Esophagus squamous epithelium (tissue), 5 donors: ENCODE measurements at places on chromosomes 12 and 14. TPM values are rescaled to one million over a fixed set of nuclear protein-coding genes. Genes with fewer than 3 reads are reported as not detected.

GRCh38 chr12:30582943-30583342 is 112.7 kb downstream of the IPO8 start:
- no peak for DNase-seq

- DNase-seq, result no peak
Observed at GRCh38 chr12:121820056-121820455, 16.2 kb downstream of the SETD1B start.

GRCh38 chr12:13875744-13876143 is 105.7 kb downstream of the GRIN2B start:
- no peak for DNase-seq

GRCh38 chr12:55720071-55720564 is at the start of gene RDH5:
Gene RDH5 (plus strand): TSS chr12:55720393. CDS start chr12:55721185, 792 bp downstream.
- no peak for DNase-seq

DNA sequence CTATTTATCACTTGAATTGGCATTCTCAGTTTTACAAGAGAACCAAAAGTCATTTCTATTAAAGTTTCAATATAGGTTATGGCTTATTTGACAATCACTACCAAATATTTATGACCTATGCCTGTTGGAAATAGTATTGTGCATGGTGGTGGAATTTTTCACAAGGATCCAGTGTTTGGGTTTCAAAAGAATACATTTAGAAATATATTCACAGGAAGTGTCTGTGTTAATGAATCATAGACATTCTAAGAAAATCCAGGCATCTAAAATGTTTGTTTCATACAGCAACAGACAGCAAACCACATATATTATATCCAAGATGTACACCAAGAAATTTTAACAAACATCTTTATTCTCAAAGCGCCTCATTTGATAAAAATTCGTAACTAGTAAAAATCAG is 92.7 kb downstream of the MED13L start:
- no peak for DNase-seq

DNA sequence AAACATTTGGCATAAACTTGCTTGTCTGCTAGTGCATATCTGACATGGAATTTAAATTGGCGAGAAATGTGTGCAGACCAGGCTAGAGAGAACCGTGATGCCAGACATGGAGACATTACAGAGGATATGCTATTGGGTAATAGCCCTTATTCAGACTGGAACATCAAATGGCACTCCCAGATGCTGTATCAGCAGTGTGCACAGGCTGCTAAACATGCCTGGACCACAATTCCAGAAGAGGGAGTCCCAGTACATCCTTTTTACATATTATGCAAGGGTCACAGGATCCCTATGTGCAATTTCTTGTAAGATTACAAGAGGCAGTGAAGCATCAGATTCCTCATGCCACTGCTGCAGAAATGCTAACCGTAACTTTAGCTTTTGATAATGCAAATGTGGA is 354.5 kb upstream of the FOXG1 start:
- no peak for DNase-seq

MMP19 gene
- 1.8 TPM for total RNA-seq

- DNase-seq, result no peak
Observed at GRCh38 chr14:26128931-26129671, 468.7 kb downstream of the NOVA1 start.

GRCh38 chr14:101351146-101351545 is 210.1 kb upstream of the DIO3 start:
- DNase-seq, result no peak

UBE3B gene
- 31.7 TPM for total RNA-seq

DNA sequence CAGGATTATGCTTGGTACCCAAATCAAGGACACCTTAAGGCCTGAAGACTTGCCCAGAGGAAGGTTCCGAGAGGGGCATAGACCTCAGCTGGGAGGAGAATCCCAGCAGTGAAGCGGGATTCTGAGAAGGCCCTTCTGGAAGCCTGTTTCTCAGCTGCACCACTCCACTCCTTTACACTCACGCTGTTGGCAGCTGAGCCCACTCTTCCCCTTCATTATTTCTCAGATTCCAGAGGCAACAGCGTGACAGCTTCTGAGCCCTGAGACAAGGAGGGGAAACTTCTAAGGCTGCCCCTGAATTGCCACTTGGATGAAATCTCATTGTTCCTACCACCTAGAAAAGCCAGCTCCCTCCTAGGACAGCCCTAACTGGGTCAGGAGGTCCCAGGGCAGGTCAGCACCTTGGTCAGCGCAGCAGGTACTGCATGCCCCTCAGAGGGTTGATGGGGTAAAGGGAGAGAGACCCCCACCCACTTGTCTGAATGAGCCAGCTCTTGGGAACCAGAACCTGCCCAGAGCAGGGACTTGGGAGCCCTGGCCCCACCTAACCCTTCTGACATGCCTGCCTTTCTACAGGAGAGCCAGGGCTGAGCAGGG is 53.9 kb downstream of the ISCA2 start:
- DNase-seq, result no peak

GRCh38 chr14:22623047-22623446 is 21.1 kb downstream of the OR6J1 start:
- DNase-seq, result no peak

- no peak for DNase-seq
Observed at GRCh38 chr14:87286191-87286590, 706.8 kb downstream of the GALC start.

CFAP251 gene
- total RNA-seq, result 2.9 TPM

SIX6 gene
- not detected for total RNA-seq

KRT73 gene
- 0.15 TPM for total RNA-seq

FAM90A1 gene
- total RNA-seq, result not detected

DNA sequence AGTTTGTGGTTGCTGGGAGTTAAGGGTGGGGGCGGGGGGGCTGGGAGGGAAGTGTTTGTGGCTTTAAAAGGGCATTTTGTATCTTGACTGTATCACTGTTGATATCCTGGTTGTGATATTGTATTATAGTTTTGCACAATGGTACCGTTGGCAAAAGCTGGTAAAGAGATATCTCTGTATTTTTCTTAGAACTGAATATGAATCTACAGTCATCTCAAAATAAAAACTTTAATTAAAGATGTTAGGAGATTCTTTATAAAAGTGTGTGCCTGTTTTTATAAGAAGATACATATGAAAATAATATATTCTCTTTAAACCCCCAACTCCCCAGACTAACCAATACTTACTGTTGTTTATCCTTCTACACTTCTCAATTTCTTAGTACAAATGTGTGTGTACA is 43.2 kb downstream of the TTC6 start:
- DNase-seq, result no peak

GRCh38 chr12:67804168-67804567 is 155.6 kb downstream of the DYRK2 start:
- DNase-seq, result no peak

MAX gene
- 46.8 TPM for total RNA-seq

DAO gene
- total RNA-seq, result not detected

DNA sequence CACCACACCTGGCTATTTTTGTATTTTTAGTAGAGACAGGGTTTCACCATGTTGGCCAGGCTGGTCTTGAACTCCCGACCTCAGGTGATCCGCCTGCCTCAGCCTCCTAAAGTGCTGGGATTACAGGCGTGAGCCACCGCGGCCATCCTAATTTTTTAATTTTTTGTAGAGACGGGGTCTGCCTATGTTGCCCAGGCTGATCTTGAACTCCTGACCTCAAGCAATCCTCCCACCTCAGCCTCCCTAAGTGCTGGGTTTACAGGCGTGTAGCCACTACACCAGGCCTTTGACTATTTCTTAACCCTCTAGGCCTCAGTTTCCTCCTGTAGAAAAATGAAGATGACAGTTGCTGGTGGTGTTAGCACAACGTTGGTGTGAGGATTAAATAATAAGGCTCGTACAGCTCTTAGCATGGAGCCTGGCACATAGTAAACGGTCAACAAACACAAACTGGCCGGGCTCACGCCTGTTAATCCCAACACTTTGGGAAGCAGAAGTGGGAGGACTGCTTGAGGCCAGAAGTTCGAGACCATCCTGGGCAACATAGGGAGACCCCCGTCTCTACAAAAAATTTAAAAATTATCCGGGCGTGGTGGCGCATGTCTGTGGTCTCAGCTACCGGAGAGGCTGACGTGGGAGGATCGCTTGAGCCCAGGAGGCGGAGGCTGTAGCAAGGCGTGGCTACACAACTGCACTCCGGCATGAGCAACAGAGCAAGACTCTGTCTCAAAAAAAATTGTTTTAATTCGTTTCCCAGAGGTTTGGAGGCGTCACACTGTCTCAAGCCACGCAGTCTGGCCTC is 979 bp downstream of the DDX54 start:
- no peak for DNase-seq
